IMR-90 (cell line): ENCODE measurements at places on chromosomes 1 and 21. TPM values are rescaled to one million over a fixed set of nuclear protein-coding genes. Genes with fewer than 3 reads are reported as not detected.
A peak's percentile ranks its signal among the peaks of the same experiment; 100 is the strongest.

GRCh38 chr1:71154429-71154828, 73.6 kb upstream of the ZRANB2 start:
- DNase-seq = no peak

GRCh38 chr1:167720965-167721616, 691 bp upstream of the MPZL1 start:
- peak; percentile 68 for DNase-seq

DNA sequence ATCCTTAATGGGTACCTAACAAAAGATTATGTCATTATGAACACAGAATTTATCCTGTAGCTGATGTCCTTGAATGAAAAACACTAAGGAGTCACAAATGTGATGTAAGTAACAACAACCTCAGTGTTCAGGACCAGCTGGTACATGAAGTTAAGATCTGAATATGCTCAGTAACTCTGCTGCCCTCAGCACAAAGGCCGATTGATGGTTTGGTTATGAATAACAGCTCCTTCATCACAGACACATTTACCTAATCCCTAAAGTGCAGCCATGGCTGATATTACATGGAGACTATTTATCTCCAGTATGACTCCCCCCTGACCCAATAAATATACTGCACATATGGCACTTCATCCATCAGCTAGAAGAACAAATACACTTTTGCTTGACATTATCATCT, 75.2 kb downstream of the PLPPR5 start:
- DNase-seq = no peak

DNA sequence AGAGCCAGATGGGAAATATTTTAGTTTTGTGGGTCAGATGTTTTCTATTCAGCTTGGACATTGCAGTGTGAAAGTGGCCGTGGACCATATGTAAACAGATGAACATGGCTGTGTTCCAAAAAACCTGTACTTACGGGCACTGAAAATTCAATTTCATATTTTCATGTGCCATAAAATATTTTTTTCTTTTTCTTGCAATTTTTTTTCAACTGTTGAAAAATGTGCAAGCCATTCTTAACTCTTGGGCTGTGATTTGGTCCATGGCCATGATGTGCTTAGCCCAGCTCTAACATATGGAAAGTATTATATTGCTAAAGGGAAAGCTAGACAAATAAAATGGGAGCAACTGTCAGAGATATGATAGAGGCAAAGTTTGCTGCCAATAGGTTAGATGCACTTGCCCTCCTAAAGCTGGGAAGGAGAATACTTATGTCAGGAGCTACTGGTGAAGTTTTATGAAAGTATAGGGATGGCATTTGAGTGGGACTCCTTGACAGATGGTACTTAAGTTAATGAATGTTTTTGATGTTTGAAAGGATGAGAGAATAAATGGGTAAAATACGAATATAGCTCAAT, 240.3 kb downstream of the RYR2 start:
- no peak for DNase-seq

- DNase-seq = peak; percentile 47
Measured at GRCh38 chr1:86205741-86206140, 49.2 kb upstream of the COL24A1 start.

- no peak for DNase-seq
Measured at GRCh38 chr1:236332092-236332758, 50.5 kb upstream of the ERO1B start.

DNA sequence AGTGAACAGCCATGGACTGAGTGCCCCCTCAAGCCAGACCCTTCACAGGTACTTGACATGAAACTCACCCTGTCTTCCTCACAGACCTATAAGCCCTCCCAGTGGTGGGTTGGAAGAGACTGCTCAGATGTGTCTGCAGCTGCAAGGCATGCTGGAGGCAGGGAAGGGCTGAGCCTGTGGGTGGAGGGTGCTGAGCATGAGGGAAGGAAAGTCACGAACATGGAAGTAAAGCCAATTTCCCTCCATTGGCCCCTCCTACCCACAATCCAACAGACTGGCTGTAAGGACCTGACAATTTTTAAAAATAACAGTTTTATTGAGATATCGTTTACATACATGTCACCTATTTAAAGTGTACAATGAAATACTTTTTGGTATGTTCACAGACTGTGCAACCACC, 44.1 kb downstream of the RCSD1 start:
- no peak for DNase-seq

GRCh38 chr1:241582921-241583321, 50.7 kb downstream of the KMO start:
- DNase-seq = no peak

DNA sequence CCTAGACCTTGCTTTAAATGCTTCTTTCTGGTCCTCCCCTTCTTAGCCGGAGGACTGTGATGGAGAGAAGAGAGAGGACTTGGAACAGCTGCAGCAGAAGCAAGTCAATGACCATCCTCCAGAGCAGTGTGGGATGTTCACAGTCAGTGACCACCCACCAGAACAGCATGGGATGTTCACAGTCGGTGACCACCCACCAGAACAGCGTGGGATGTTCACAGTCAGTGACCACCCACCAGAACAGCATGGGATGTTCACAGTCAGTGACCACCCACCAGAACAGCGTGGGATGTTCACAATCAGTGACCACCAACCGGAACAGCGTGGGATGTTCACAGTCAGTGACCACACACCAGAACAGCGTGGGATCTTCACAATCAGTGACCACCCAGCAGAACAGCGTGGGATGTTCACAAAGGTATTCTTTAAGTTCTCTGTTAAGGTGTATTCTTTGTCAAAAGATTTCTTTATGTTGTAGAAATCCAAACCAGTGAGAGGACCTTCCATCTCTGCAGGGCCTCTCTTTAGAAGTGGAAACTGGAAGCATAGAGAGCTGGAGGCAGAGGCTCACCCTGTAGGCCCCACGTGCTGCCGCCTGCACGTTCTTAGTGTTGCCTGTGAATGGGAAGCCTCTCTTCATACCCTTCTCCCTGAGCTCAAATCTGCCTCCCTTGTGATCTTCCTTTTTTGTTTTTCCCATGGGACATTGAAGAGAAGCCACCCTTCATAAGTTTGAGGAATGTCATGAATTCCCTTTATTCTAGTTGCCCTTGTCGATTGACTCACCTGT, 10.6 kb downstream of the PCNT start:
- no peak for DNase-seq

The RGSL1 gene
- not detected in 2 replicates for total RNA-seq

The FTCD gene
- total RNA-seq = not detected in 2 replicates

The TNFRSF9 gene
- total RNA-seq = 0.56 and 0.72 TPM in 2 replicates

The COL8A2 gene
- total RNA-seq = 0.54 and 0.56 TPM in 2 replicates
